ENCODE measurements at places on chromosomes 3 and 15. TPM values are rescaled to one million over a fixed set of nuclear protein-coding genes. Genes with fewer than 3 reads are reported as not detected.

Gene PRR20G
- not detected for polyA plus RNA-seq

DNA sequence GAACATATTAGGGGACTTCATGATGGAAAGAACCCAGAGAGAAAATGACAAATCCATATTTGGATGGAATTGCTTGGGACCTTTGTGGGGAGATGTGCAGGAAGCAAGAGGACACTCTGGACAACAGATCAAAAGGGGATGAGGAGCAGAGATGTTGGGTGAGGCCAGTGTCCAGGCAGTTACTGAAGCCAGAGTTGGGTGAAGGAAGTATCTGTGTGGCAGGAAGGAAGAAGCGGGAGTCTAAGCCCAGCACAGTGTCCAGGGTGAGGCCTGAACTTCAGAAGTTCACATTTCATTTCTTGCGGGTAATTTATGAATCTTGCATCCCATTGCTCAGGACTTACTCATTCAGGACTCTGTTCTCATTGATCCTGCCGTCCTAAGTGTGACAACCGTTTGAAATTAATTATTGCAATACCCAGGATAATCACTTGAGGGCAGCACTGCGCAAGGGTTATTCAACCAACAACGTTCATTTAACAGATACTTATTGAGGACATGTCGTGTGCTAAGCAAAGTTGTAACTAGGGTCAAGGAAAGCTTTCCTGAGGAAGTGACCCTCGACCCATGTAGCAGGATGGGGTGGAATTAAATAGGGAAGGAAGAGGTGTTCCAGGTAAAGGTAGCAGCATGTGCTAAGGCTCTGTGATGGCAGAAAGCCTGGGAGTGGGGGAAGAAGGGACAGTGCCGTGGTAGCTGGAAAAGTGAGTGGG is 61.3 kb upstream of the CMTM8 start:
- H3K4me1 ChIP-seq, result peaks cover 14% of the 10 kb centered on the region
- peak; percentile 58 for DNase-seq
- peaks cover 3% of the 10 kb centered on the region for H3K27me3 ChIP-seq
- H3K4me3 ChIP-seq, result peak overlapping the region; percentile 43

DNA sequence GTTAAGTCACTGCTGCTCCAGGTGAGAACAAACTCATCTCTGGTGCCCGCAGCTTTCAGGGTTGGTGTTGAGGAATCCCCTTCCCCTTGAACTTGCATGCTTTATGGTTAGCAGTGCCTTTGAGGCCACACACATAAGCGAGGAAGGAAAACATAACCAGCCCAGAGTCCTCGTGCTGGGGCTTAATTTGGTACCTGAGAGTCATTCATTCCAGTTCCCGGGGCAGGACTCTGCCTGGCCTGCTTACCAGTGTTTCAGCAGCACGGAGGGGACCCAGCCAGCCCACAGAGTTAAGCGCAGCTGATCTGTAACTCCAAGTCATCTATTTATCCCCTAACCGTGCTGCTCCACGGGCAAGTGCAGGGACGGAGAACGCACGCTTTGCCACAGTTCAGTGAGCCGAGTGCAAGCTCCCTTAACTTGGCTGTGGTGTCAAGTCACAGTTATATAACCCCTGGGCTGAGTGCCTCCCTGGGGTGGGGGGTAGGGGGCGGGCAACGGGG is 302.3 kb upstream of the ICE2 start:
- H3K4me3 ChIP-seq, result no peak overlapping the region
- no peaks in the 10 kb centered on the region for H3K4me1 ChIP-seq
- no peaks in the 10 kb centered on the region for H3K36me3 ChIP-seq
- no peak overlapping the region for H3K27ac ChIP-seq
- H3K27me3 ChIP-seq, result peaks cover 4% of the 10 kb centered on the region
- no peak for DNase-seq

DNA sequence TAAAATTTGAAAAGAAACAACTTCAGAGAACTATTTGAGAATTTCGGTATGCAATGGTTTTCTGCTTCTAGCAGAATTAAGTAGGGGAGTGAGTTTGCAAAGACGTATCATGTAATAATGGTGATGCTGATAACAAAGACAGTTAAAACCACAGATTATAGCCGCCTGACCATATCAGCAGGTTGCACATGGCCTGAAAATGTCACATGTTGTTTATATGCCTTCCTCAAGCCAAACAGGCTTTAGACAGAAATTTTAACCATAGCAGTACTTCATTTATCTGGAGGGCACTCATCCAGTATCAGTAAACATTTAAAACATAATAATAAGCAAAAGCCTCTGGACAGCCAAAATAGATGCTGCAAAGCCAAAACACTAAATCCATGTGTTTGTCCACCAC is 131.7 kb downstream of the RYR3 start:
- H3K4me1 ChIP-seq, result no peaks in the 10 kb centered on the region
- peaks cover 10% of the 10 kb centered on the region for H3K27me3 ChIP-seq
- no peaks in the 10 kb centered on the region for H3K36me3 ChIP-seq
- no peak overlapping the region for H3K4me3 ChIP-seq

DNA sequence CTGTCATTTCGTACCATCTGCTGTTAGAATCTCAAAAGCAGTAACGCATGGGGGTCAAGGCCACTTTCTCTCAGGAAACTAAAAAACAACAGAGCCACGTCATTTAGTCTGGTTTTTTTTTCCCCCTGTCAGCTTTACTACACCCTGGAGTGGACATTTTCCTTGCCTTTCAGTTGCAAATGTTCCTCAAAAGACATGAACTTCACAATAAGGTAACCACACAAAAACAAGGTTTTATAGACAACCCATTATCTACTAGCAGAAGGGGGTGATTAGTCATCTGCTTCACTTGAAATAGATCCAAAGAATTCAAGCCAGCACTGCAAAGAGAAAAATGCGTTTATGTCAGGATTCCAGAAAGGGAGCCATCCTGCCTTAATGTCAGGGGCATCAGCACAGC is 171.8 kb upstream of the CDIN1 start:
- no peaks in the 10 kb centered on the region for H3K4me1 ChIP-seq
- H3K27me3 ChIP-seq, result no peaks in the 10 kb centered on the region
- H3K4me3 ChIP-seq, result no peak overlapping the region
- no peak overlapping the region for H3K27ac ChIP-seq
- no peaks in the 10 kb centered on the region for H3K36me3 ChIP-seq

DNA sequence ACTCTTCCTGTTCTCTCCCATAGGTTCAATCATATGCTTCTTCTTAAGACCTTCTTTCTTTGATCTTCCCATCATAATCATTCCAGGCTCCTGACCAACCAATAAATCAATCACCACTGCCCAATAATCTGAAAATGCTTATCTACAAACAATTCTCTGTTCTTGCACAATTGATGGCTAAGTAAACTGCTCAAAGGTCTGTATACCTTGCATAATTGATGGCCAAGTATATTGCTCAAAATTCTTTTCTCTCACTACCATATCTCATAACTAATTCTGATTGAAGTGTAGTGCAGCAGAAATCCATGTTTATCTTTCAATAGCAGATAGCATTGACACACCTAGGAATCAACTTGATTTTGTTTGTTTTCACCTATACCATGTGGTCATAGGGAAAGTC is 83.4 kb upstream of the EPHA6 start:
- H3K27ac ChIP-seq, result no peak overlapping the region
- no peaks in the 10 kb centered on the region for H3K27me3 ChIP-seq
- no peak overlapping the region for H3K4me3 ChIP-seq
- no peaks in the 10 kb centered on the region for H3K36me3 ChIP-seq
- DNase-seq, result no peak

DNA sequence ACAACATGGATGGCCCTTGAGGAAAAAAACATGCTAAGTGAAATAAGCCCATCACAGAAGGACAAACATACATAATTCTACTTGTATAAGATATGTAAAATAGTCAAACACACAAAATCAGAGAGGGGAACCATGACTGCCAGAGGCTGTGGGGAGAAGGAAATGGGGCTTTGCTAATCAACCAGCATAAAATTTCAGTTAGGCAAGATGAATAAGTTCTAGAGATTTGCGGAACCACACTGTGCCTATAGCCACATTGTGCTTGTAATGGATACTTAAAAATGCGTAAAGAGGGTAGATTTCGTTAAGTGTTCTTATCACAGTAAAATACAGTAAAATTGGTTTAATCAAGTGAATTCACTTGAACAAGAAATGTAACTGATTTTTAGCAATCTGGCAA is 33.7 kb upstream of the SPTBN5 start:
- H3K36me3 ChIP-seq, result no peaks in the 10 kb centered on the region
- H3K4me3 ChIP-seq, result peak overlapping the region; percentile 3
- H3K4me1 ChIP-seq, result peaks cover 49% of the 10 kb centered on the region
- no peaks in the 10 kb centered on the region for H3K27me3 ChIP-seq

DNA sequence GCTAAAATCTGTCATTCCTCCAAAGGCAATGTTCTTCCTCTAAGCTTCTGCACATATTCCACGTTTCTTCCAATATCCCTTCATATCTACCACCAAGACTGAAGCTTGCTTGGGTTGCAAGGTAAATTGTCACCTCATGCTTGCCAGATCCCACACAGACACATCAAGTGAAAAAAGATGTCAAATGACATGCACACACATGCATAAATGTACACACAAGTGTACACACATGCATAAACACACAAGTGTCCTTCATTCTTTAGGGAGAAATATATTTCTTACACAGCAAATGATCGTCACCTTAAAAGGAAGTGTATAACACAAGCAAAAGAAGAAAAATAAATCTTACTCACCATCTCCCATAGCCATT is 59.4 kb downstream of the CLASP2 start:
- peak overlapping the region; percentile 75 for H3K4me3 ChIP-seq
- no peaks in the 10 kb centered on the region for H3K36me3 ChIP-seq
- H3K4me1 ChIP-seq, result peaks cover 26% of the 10 kb centered on the region
- no peaks in the 10 kb centered on the region for H3K27me3 ChIP-seq

DNA sequence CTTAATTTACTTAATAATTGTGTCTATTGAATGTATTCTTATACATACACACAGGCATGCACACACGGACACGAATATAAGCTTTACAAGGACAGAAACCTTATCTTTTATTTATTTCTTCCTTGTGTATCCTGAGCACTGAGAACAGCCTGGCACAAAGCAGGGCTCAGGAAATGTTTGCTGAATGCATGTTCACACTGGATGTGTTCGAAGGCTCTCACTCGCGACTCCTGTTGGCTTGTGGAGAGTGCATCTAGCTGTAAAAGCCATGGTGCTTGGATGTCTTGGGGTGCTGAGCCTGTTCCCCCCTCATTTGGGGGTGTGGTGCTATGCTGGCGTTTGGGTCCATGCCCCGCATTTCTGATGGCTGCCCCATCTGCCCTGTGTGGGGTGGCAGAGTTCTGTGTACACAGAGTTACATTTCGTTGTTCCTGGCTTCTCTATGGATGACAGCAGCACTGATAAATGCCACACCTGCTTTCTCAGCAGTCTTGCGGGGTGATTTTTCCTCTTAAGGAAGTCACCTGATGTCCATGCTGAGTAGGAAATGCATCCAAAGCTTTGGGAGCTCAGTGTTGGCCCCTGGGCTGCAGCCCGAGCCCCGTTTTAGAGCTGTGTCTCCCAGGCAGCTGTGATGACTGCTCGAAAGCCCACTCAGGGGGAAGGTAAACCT is 148.5 kb downstream of the IGF1R start:
- no peaks in the 10 kb centered on the region for H3K27me3 ChIP-seq
- DNase-seq, result no peak
- H3K36me3 ChIP-seq, result no peaks in the 10 kb centered on the region
- H3K27ac ChIP-seq, result no peak overlapping the region
- H3K4me3 ChIP-seq, result no peak overlapping the region

DNA sequence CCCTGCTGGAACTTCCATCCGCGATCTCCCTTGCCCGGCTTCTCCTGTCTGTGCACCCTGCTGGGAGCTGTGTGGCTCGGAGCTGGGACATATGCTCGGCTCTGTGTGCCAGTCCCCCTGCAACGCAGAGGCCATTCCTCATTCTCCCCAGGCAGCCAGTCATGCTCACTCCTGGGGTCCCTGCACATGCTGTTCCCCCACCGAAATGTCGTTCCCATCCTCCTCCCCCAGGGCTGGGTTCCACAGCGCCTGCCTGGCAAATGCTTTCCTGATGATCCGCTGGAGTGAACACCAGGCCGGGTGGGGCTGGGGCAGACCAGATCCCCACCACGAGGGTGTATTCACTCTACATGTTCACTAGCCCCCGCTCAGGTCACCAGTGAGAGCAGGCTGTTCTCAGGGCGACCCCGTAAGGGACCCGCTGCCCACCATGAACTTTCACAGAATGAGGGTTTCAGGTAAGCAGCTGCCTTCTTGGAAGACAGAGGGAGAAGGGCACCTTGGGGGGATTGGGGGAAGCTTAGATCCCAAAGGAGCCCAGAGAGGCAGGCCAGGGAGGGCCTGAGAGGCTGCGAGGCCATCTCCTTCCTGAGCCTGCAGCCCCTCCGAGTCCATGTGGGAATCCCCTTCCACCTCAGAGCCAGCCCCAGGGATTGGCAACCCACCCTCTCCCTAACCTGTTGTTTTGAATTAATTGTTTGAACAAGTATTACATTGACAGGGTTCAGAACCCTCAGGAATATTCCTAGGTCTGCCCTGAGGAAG is 88.7 kb upstream of the IQSEC1 start:
- H3K4me1 ChIP-seq, result no peaks in the 10 kb centered on the region
- no peaks in the 10 kb centered on the region for H3K27me3 ChIP-seq
- DNase-seq, result no peak
- H3K36me3 ChIP-seq, result no peaks in the 10 kb centered on the region

- no peaks in the 10 kb centered on the region for H3K4me1 ChIP-seq
- DNase-seq, result no peak
- no peak overlapping the region for H3K27ac ChIP-seq
- no peaks in the 10 kb centered on the region for H3K27me3 ChIP-seq
- H3K36me3 ChIP-seq, result no peaks in the 10 kb centered on the region
Observed at GRCh38 chr3:9883706-9884554, 3.9 kb upstream of the CIDEC start.

GRCh38 chr3:32303399-32303747 is 64.9 kb downstream of the CMTM8 start:
- H3K4me3 ChIP-seq, result no peak overlapping the region
- H3K27ac ChIP-seq, result no peak overlapping the region
- H3K36me3 ChIP-seq, result no peaks in the 10 kb centered on the region
- H3K27me3 ChIP-seq, result peaks cover 15% of the 10 kb centered on the region
- no peak for DNase-seq

DNA sequence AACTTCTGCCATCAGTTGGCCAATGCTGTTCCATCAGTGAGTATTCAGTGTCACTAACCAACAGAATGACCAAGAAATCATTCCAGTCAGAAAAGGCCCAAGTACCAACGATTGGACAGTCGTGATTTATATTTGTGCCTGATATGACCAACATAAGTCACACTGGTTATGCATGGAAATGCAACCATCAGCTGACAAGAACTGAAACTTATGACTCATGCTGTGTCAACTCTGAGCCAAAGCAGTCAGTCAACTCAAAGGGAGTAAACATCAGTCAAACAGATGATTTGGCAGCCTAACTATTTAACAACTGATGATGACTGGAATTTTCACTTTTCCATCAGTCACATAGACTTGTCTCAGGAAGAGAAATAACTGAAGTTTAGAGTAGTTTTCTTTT is 142.4 kb downstream of the ANXA2 start:
- no peaks in the 10 kb centered on the region for H3K36me3 ChIP-seq
- no peak overlapping the region for H3K4me3 ChIP-seq
- H3K4me1 ChIP-seq, result no peaks in the 10 kb centered on the region

Measured in naive B cell (primary cell).